Effector CD8-positive, alpha-beta T cell (primary cell): ENCODE measurements at places on chromosomes 12 and 14.
A peak's percentile ranks its signal among the peaks of the same experiment; 100 is the strongest.

DNA sequence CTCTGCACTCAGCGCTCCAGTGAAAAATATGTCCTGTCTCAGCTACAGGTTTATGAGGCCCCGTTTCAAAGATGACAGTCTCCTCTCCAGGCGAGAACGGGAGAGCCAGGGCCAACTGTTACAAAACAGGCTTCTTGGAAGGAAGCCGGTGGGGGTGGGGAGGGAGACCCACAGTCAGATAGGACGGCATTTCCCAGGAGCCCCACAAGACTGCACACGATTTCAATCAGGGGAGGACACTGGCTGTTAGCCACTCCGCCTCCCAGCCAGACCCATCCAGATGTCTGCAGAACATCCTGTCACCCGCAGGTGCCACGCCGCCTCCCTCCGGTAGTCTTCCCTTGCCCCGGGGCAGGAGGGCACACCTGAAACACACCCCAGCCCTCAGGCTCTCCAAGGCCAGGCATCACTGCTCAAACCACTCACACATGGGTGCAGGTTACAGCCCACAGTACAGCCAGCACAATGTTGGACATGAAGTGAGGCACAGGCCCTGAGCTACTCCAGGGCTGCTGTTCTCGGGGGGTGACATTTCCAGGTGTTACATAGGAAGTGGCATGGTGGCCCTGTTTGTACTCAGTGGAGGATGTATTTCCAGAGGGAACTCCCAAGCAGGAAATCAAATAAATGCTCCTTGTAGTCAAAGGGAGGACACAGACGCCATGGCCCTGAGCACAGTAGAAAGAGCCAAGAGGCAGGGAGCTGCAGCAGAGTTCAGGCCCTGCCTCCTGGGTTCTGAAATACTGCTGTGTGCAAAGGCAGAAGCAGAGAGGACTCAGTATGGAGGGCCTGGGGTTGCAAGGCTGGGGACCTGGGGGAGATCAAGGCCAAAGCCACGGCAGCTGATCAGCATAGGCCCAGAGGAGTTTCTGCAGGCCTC lies 138.1 kb downstream of the BCL11B start:
- no peak for DNase-seq

- DNase-seq: no peak
These were observed 664.6 kb downstream of the BCL11B start for GRCh38 chr14:98607341-98607910.

- no peak for DNase-seq
These were observed 196.1 kb upstream of the ALG10B start for GRCh38 chr12:38120438-38120837.

DNA sequence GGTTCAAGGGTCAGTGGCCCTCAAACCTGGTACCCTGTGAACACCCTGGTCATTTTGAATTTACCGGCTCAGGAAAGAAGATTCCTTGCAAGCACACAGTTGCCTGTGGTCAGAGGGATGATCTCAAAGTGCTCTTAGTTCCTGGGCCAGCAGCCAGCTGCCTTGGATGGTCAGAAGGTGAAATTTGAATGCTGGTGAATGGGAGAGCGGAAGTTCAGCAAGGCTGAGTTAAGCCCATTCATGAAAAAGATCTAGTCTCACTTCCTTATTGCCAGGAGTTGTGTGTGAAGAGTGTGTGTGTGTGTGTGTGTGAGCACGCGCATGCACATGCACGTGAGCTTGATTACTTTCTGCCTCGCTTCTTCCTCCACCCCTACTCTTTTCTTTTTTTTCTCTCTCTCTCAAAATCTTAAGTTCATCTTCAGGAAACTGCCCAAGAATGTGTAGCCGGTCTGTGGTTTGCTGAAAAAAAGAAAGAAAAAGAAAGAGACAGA lies 155.5 kb upstream of the CCND2 start:
- DNase-seq: no peak

- DNase-seq: no peak
These were observed 35.6 kb upstream of the ITPR2 start for GRCh38 chr12:26868447-26869103.

GRCh38 chr12:126480451-126480850 lies 1415.2 kb downstream of the AACS start:
- no peak for DNase-seq

DNA sequence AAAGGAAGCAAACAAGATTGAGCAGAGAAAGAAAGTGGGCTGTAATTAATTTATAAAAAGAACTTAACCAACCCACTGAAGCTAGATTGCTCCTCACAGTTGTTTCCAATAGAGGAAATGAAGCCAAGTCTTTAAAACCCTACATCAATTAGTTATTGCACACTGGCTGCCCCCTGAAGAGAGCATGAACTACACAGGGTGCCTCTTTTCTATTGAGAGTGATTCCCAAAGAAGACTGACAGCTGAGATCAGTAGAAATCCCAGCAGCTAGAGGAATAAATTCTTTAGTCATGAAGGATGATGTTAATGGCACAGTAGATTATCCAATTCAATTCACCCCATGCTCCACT lies 8.6 kb upstream of the USP15 start:
- no peak for DNase-seq

- no peak for DNase-seq
These were observed 28.3 kb upstream of the COL2A1 start for GRCh38 chr12:48032597-48032996.

DNA sequence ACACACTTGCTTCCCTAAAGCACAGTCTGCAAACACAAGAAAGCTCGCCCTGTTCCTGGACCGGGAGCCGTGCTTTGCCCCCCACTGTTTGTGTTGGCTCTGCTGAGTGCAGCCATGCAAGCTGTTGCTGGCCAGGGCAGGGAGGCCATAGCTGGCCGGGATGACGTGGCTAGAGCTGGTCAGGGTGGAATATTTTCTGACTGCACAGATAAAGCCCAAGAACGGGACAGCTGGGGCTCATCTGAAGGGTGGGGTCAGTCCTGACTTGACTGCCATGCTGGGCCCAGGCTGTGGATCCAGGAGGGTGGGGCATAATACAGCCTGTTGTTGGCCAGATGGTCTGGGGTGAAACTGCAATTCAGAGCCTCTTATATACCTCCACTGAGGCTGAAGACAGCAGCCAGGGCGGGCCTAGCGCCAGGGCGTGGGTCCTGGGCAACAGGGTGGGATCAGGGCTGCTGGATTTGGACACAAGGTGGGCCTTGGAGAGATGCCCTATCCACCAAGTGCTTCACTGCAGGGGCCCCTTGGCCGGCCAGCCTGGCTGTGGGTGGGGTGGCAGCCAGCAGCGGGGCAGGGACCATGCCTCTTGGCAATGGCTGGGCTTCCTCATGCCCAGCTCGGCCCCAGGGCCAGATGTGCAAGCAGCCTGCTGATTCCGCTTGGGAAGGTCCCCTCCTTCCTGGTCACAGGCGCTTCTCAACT lies 14.8 kb downstream of the KMT5A start:
- DNase-seq: no peak

- no peak for DNase-seq
These were observed 120.5 kb downstream of the NUAK1 start for GRCh38 chr12:106018286-106018685.

- DNase-seq: no peak
These were observed 57.6 kb downstream of the SSPN start for GRCh38 chr12:26252946-26253345.

GRCh38 chr12:54585243-54585642 lies 3.2 kb downstream of the PPP1R1A start:
- no peak for DNase-seq

DNA sequence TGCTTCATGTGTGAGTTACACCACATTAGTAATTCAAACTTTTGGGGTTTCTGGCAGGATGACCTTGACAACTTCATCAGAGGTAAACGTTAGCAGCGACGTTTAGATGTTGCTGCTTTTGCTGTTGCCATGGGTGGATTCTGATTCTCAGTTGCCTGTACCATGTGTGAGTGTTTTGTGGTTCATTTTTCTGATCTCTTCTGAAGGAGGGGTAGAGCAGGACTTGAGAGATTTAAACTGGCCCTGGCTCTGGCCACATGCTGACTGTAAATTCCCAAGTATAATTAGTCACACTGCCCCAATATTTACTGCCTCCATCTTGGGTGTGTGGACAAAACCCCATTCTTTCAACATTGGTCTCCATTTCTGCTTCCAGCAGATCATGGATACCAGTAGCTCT lies 110.4 kb downstream of the ETV6 start:
- no peak for DNase-seq

DNA sequence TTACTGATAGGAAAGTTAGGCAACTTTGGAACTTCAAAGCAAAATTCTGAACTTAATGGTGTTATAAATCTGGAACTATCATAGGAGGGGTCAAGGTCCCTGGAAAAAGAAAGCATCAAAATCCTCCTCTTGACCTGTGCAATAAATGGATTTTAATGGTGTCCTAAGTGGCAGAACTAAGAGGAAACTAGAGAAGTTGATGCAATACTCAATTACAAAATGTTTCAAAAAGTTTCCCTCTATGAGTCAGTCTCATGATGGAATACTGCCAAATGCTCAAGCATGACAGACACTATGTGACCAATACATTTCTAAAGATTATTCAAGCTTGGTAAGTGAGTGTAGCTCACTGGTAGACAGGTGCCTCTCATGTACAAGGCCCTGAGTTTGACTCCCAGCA lies 47.7 kb upstream of the ERGIC2 start:
- DNase-seq: no peak

DNA sequence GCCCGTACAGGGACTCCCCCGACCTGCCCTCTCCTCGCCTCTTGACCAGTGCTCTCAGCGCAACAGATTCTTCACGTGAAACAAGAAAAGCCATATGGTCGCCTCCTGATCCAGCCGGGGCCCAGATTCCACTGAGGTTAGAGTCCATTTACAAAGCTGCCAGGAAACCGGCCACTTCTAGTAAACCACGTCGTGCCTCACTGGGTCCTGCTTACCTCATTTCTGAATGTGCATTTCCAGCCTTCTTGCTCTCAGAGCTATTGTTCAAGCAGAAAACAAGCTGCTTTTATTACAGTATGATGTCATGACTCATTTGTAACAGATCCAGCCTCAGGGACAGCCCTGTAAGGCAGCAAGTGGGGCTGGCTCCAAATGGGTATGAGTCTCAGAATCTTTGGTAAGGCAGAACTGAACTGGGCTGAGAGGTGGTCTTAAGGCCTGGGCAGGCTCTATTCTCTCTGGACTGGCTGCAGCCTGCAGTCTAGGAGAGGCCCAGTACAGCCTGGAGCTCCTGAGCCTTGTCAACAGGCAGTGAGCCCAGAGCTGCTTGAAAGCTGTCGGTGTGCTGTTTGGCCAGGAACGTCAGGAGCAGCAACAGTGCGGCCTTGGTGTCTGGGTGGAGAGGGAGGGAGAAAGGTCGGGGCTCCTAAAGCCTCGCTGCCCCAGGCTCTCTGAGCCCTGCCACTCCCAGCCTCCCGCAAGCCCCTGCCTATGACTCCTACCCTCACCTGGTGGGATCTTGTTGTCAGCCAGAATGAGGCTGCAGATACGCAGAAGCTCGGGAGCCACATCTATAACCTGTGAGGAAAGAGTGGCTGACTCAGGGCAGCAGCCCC lies 8.3 kb downstream of the REC8 start:
- no peak for DNase-seq

DNA sequence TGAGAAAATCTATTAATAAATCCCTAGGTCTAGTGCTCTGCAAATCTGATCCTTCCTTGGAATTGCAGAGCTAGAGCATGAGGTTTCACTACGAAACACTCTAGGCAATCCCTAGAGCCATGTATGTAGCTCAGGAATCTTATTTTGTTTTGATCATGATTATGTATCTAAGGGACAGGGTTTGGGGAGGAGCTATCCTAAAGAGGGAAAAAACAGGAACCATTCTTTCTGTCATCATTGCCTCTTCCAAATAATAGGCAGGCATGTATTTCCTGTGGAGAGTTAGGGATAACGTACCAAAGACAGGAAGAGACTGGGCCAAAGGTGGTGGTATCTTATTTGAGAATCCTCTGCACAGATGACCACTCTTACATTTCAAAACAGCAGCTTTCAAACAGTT lies 88.8 kb upstream of the GTF2A1 start:
- no peak for DNase-seq

GRCh38 chr12:50401500-50402081 lies 906 bp downstream of the LARP4 start:
- no peak for DNase-seq

GRCh38 chr12:18549598-18549997 lies 188.2 kb downstream of the PLCZ1 start:
- DNase-seq: no peak

DNA sequence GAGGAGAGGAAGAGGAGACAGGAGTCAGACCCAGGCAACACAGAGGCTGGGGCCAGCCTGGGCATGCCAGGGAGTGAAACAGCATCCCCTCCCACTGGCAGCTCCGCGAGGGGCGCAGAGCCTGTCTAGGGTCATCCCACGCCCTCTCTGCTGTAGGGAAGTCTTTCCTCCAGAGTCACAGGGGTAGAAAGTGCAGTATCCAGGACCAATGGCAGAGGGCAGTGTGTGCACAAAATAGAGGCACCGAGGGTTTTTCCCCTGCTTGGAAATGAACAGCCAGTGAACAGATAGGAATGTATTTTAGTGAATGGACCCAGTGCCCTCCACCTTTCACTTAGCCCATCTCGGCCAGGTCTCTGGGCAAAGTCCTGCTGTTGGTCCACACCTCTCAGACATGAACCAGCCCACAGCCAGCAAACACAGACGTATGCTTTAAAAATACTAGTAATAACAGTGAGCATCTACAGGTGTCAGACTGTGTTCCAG lies 9.4 kb upstream of the KRT74 start:
- DNase-seq: peak; percentile 53

DNA sequence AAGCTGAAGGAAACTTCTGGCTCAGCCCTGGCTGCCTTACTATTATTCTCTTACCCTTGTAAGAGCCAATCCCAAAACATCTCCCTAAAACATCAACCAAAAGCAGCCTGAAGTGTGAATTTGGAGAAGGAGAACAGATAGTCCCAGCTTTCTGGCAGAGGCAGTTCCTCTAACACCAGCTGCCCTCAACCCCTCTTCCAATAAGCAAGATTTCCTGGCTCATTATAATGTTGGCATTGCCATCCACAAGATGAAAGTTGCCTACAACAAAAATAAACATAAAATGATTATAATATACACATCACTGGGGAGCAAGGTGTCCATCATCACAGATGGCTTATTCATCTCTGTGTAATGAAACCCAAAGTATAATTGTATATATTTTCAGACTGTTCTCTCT lies 352.5 kb upstream of the CCDC196 start:
- no peak for DNase-seq

DNA sequence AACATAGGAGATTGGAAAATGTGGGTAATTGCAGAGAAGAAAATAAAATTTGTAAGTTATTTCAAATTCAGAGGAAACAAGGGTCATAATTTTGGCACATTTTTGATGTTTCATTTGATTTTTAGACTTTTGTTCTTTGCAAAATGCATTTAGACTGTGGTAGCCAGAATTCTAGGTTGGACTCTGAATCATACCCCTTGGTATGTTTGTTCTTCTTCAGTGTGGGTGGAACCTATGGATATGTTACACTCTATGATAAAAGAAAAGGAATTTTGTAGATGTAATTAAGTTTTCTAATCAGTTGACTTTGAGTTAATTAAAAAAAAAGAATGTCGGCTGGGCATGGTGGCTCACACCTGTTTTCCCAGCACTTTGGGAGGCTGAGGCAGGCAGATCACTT lies 827.0 kb downstream of the AACS start:
- DNase-seq: no peak

GRCh38 chr12:131345521-131346436 lies 365.1 kb upstream of the SFSWAP start:
- no peak for DNase-seq
